ENCODE measurements at places on chromosomes 12 and 14.

GRCh38 chr12:54993181-54993835 is 8.7 kb upstream of the TESPA1 start:
- peak; percentile 84 for DNase-seq

GRCh38 chr12:89960011-89960507 is 251.4 kb upstream of the ATP2B1 start:
- no peak for DNase-seq

GRCh38 chr12:76830436-76830835 is 48.4 kb downstream of the CSRP2 start:
- DNase-seq: no peak

DNA sequence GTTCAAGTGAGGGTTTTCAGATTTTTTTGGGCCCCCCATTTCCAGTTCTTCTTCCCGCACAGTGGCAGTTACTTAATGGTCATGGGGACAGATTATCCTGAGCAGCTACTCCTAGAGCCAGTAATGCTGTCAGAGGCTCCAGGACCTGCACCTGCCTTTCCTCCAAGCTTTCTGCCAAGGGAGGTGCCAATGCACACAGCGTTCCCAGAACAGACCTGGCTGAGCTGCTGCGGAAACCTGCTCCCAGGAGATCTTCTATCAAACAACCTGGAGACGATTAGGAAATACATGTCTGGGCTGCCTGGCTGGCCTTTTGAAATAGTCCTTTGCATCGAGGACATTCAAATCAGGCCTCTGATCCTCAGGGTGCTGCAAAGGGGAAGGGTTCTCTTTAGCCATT is 120.9 kb downstream of the SLC8A3 start:
- no peak for DNase-seq
